ENCODE measurements at places on chromosomes 6 and 20. TPM values are rescaled to one million over a fixed set of nuclear protein-coding genes. Genes with fewer than 3 reads are reported as not detected.

DNA sequence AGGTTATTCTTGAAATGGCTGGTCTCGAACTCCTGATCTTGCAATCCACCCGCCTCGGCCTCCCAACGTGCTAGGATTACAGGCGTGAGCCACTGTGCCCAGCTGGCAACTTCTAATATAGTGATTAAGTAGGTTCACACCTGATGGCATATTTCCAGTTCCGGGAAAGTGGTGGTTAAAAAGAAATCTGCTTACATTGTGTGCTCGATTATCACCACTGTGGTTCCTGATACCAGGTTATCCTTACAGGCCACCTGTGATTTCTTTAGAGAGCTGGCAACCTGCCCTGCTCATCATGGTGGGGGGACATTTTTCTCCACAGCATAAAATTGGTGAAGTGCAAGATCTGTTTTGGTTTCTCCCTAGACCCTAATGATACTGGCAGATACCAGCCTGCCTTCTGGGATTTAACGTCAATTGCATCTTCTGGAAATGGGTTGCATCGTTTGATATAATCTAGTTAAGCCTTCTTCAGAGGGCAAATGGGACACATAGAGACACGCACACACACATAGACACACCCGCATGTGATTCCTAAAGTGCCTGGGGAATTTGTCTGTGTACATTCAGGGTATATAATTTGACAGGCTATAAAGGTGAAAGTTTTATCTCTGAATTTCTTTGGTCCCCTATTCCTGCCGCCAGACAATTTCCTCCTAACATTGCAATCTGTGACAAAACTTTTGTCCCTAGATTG, 49.7 kb upstream of the CITED2 start:
- DNase-seq: no peak

- peak; percentile 34 for DNase-seq
Measured at GRCh38 chr6:100549406-100550167, 84.9 kb upstream of the SIM1 start.

The KCNQ2 gene
- 0.31 TPM for total RNA-seq

The CSNK2B gene
- total RNA-seq: 282 TPM

DNA sequence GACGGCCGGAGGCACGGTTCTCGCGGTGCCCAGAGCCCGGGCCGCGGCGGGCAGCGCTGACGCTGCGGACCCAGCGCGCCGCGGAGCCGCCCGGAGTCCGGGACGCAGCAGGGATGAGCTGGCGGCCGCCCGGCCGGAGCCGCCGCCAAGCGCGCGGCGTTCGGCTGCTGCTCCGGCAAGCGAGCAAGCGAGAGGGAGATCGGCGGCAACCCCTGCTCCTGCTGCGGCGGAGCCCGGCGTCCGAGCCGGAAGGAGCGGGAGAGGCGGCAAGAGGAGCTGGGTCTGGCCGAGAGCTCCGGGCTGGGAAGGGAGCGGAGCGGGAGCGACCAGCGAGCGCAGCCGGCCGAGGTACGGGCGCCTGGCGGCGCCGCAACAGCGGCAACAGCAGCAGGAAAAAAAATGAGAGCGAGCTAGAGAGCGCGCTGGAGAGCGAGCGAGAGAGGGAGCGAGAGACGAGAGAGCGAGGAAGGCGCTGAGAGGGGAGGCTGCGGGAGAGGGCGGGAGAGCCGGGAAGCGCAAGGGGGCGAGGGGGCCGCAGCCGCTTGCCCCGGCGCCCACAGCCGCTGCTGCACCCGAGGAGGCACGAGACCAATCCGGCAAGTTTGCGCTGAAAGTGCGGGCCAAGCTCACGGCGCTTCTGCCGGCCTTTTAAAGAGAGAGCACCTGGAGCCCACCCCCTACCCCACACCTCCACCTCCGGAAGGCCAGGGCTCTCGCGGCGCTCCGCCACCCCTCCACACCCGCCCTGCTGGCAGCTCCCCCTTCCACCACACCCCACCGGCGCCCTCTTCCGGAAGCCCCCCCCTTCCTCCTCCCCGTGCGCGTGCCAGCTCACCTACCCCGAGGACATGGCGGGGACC, 496 bp downstream of the GRM4 start:
- DNase-seq: peak; percentile 18

The TSHZ2 gene
- 0.36 TPM for total RNA-seq

The HTR1B gene
- total RNA-seq: not detected

DNA sequence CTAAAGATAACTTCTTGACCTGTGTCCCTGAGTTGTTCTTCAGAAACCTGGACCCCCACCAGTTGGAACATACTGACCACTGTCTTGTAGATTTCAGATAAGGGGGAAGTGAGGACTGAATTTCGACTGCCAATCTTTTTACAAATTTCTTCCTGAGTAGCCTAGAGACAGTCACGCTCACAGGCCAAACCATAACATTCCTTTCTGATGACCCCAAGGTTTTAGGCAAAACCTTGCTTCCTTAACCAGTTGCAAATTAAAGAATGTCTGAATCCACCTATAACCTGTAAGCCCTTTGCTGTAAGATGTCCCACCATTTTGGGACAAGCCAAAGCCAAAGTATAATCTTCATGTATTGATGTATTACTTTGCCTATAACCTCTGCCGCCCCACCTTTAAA, 306.9 kb downstream of the LRFN2 start:
- DNase-seq: no peak

DNA sequence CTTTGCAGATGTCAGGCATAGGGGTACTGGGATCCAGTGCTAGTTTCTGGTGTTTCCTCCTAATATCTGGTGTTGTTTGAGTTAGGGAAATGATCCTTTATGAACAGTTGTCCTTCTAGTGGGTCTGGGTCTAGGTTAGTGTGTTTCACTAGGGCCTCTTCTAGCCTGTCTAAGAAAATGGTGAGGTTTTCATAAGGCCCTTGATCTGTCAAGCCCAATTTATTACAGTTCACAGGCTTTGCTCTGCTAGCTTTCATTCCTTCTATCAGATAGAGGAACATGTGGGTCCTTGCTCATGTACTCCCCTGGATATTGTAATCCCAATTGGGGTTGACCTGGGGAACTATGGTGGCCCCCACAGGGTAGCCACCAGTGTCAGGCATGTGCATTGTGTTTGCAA, 2.8 kb downstream of the ERVFRD-1 start:
- DNase-seq: no peak

The WFDC12 gene
- total RNA-seq: not detected

GRCh38 chr6:160027931-160028330, 59.0 kb downstream of the IGF2R start:
- no peak for DNase-seq

The SOX18 gene
- total RNA-seq: 1.9 TPM

- no peak for DNase-seq
Measured at GRCh38 chr20:63966172-63966943, 3.4 kb downstream of the ZNF512B start.

DNA sequence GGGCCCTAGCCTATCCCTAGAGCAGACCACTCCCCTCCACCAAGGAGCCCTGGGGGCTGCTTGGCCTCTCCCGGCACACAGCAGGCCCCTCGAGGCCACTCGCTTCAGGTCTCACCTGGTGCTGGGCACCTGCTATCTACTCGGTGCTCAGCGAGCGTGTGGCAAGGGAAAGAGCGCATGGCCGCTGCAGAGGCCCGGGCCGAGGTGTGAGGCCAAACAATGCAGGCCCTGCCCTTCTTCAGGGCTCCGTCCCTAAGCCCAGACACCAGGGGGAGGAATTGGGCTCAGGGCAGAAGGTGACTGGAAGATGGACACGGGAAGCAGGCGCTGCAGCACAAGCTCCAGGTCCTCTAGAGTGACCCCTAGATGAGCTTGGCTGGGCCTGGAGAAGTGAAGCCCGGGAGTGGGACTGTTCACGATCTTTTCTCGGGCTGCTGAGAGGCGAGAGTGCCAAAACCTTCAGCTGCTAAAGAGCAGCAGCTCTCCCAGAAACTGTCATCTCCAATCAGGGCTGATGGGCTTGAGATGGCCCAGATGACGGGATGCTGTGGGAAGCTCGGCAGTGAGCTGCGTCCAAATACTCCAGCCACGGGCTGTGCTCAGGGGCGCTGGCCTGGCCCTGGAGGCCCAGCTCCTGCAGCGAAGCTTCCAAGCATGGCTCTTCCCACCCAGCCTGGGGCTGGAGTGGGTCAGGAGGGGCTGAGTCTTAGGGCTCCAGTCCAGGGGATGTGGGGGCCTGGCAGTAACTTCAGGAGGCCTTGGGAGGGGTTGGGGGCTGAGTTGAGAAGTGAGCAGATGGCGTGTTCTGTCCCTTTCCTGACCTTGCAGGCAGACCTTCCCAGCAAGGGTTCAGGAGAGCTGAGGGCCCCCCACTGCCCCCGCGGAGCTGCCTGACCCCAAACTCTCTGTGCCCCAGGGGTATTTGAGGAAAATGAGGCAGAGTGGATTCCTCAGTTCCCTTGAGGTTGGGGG, 43.7 kb downstream of the APCDD1L start:
- no peak for DNase-seq

- no peak for DNase-seq
Measured at GRCh38 chr6:125192610-125192930, 39.0 kb downstream of the TPD52L1 start.

The HIVEP2 gene
- 5.6 TPM for total RNA-seq

The LPA gene
- total RNA-seq: not detected

- DNase-seq: peak; percentile 47
Measured at GRCh38 chr6:83511901-83512681, at the start of gene PRSS35. PRSS35 (plus strand) TSS chr6:83512534; CDS start chr6:83523442, 10,908 bp downstream.

GRCh38 chr6:113994934-113995342, 24.0 kb upstream of the HDAC2 start:
- DNase-seq: peak; percentile 95

The MDN1 gene
- 15.3 TPM for total RNA-seq

DNA sequence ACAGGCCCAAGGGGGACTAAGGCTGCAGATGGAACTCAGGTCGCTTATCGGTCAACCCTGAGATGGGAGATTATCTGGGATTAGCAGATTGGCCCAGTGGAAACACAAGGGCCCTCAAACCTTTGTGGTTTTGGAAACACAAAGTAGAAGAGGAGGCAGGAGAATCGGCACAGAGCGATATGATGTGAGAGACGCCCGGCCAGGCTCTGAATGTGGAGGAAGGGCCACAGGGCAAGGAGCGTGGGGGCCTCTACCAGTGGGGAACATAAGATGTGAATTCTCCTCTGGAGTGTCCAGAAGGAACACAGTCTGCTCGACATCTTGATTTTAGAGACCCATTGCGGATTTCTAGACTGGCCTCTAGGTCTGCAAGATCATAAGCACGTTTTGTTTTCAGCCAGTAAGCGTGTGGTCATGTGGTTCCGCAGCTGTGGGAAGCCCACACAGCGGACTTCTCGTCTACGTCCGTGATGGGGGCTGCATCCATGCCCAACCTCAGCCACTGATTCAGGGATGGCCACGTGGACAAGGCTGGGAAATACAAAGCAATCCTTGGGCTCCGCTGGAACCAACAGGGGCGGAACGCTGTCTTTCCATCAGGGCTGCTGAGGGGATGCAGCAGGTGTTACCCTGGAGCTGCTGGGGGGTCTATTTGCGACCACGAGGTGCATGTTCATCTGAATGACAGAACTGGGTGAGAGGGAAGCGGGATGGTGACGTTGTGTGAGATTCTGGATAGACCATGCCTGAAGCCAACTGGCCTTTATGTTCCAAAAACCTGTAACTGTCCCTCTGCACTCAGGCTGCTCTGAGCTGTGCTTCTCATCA, 127.6 kb upstream of the PMEPA1 start:
- no peak for DNase-seq

- DNase-seq: peak; percentile 72
Measured at GRCh38 chr20:35871259-35871771, 83.0 kb downstream of the SCAND1 start.

The RAET1L gene
- total RNA-seq: not detected

DNA sequence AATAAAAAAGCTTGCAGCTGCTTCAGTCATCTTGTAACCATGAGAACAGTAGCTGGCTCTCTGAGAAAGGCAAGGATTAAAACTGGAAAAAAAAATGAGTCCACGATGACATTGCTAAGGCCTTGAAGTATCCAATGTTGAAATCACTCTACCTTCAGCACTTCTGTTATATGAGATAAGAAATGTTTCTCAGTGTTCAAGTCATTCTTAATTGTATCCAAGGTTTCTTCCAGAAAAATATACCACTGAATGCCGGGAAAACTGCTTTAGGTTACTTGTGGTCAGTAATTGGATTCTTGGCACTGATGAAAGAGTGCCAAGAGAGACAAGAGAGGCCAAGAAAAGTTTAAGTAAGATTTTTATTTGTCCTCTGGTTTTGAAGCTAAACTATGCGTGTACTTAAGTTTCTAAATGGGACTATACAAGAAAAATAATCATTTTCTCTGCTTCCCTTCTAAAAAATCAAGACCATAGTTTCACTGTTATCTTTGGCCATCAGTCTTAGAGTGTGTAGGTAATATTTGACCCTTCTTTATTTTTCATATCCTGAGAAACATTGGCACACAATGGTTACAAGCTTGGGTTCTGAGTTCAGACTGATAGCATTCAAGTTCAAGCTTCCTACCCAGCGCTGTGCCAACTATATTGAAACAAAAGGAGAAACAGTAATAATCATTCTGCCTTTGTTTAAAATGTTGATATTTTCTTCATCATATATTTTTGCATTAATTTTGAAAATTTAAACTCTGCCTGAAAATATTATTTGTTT, 84.6 kb downstream of the TRDN start:
- peak; percentile 11 for DNase-seq

- DNase-seq: no peak
Measured at GRCh38 chr20:1807394-1807793, 87.8 kb upstream of the SIRPA start.

DNA sequence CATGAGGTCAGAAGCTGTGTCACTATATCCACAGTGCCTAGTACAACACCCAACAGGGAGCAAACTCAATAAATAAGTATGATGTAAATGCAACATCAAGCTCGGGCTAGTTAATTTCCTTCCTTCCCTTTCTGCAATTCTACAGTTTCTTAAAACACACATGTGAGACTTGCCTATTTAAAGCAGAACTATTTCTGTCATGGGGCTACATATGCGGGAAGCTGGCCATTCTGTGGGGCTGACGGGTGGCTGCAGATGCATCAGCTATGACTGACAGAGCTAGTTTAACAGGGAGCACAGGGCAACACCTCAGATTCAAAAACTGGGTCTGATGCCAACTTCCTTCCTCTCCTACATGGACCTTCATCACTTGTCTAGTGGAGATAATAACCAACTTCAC, 118.1 kb upstream of the ENPP5 start:
- no peak for DNase-seq

DNA sequence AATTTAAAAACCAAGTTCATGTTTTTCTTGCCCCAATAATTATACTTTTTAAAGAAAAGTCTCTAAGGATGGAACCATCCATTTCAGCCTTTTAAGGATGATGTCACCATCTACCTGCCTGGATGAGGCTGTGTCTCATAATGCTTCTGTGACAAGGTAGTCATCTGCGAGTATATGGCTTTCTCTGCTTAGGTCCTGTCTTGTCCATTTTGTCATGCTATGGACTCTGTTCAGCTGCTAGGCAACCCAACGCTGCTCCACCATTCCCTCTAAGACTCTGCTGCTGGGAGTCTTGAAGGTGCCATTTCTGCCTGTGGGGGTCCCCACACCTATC, 459.8 kb upstream of the RUNX2 start:
- DNase-seq: no peak

- DNase-seq: peak; percentile 97
Measured at GRCh38 chr6:14743474-14744211, 502.2 kb upstream of the JARID2 start.
